NCI-H1436 treated with DMSO at 0.1 percent for 48 hours (cell line): ENCODE measurements at places on chromosomes 12 and 14.

- DNase-seq, result no peak
These were observed 1.5 kb downstream of the PRR4 start for GRCh38 chr12:10847744-10848143.

DNA sequence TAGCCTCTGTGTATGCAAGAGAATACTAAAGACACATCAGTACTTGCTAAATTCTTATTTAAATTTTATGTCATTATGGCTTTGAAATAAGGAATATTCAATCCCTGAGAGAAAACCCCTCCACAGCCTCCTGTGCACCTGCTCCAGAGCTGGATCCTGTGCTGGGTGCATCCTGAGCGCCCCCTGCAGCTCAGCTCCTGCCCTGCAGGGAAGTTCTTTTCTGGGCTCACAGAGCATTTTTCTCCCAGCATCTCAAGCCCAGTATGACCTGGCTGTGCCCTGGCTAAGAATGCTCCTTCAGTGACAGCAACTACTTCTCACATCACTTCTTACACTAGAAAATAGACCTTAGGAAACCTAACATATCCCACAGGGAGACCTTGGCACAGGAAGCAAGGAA lies 1211.7 kb downstream of the TMEM121 start:
- DNase-seq, result no peak

DNA sequence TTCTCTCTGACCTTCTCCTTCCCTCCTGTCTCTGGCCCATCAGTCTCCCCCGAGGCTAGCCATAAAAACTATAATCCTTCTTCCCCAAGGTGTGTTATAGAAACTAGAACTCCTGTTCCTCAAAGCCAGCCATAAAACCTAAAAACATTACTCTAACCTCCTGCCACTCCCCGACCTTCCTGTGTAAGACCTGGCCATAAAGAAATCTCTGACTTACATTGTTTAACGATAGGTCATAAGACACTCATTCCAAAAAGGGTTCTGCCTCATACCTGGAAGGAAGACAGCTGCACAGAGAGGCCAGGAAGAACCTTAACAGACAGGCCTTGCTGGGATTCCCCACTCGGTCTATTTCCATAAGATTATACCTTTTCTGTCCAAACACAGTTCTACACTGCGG lies 70.9 kb upstream of the EEA1 start:
- no peak for DNase-seq

GRCh38 chr12:115489253-115489652 lies 788.2 kb downstream of the MED13L start:
- DNase-seq, result no peak

- no peak for DNase-seq
These were observed 96.2 kb downstream of the CIT start for GRCh38 chr12:119780786-119781434.

GRCh38 chr14:68397822-68398221 lies 395.0 kb downstream of the ZFP36L1 start:
- no peak for DNase-seq

DNA sequence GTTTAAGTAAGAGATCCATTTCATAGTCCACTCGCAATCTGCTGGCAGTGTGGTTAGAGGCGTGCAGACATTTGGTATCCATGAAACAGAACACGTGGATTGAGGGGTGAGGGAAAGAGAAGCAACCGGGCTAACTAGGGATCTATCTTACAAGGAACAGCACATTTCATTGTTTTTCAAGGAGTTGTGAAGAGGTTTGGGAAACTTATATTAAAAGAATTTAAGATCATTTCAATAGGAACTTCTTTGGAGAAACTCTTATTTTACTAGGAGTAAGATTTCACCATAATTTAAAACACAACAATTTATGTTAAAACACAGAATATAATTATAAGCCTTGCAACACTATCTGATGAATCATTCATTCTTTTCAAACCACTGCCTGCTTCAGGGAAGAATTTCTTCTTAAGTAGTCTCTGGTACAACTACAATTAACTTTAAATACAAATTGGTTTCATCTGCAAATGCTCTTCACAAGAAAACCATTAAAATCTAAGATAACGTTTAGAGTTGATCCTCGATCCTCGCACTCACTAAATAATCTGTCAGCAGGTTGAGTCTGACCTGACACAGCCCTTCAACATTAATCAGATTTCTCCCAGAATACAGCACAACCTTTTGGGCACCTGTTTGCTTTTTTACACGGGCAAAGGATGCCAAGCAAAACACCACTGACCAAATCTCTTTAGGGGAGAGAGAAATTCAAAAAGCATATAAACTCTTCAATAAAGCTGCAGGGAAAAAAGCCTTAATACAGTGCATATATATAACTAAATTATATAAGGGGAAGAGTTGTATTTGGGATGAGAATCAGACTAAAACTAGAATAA lies 27.3 kb downstream of the PPTC7 start:
- DNase-seq, result no peak

GRCh38 chr12:75939016-75939642 lies 92.4 kb downstream of the PHLDA1 start:
- DNase-seq, result no peak

- no peak for DNase-seq
These were observed 5.9 kb upstream of the GSC start for GRCh38 chr14:94775871-94776210.

GRCh38 chr12:127284021-127284420 lies 982.9 kb upstream of the TMEM132C start:
- no peak for DNase-seq

GRCh38 chr14:98444077-98444476 lies 827.9 kb downstream of the BCL11B start:
- DNase-seq, result no peak

DNA sequence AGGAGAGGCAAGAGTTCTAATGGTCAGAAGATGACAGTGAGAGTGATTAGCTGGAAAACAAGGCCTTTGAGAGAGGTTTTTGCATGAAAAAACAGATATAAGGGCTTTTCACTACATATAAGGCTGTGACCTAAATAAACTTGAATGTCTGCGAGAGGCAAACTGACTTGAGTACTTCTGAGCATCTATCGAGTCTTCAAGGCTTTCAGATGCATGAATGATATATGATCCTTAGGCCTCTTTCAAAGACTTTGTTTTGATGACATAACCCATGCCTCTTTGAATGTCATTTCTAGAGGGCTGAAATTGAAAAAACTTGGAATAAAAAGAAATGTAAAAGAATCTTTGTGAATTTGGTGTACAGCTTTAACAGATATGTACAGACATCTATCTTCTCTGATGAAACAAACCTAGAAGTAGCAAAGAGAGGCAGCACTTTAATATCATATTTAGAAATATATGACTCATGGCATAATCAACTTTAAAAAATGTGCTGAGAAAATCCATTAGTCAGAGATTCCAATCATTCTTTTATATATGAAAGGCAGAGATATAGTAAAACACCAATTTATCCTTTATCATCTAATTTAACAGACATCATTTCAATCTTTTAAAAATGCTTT lies 72.6 kb downstream of the PPM1H start:
- no peak for DNase-seq

DNA sequence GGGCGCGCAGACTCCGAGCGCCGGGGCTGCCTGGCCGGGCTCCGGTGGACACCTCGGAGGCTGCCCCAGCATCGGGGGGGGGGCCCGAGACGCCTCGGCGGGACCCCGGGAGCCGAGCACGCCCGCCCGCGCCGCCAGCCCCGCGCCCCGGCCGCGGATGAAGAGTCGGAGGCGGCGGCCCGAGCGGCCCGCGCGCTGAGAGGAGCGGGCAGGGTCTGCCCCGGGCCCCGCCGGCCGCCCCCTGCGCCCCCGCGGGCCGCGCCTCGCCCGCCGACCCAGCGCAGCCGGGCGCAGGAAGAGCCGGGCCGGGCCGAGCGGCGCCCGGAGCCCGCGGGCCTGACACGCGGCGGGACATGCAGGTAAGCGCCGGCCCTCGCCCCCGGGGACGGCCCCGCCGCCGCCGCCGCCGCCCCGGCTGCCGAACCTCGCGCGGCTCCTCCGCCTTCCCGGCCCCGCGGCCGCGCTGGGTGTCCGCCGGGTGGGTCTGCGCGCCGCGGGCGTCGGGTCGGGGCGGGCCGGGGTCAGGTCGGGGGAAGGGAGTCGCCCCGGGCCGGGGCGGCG lies 63.7 kb downstream of the FBXL14 start:
- no peak for DNase-seq

DNA sequence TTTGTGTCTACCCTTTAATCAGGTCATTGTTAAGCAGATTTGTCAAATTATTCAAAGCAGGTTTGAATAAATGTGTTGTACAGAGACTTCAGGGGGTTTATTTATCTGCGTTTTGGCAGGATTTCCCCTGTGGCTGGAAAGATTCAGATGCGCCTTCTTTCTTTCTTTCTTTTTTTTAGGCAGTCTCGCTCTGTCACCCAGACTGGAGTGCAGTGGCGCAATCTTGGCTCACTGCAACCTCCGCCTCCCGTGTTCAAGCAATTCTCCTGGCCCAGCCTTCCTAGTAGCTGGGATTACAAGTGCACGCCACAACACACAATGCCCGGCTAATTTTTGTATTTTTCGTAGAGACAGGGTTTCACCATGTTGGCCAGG lies 6.3 kb upstream of the NANOGNB start:
- no peak for DNase-seq

DNA sequence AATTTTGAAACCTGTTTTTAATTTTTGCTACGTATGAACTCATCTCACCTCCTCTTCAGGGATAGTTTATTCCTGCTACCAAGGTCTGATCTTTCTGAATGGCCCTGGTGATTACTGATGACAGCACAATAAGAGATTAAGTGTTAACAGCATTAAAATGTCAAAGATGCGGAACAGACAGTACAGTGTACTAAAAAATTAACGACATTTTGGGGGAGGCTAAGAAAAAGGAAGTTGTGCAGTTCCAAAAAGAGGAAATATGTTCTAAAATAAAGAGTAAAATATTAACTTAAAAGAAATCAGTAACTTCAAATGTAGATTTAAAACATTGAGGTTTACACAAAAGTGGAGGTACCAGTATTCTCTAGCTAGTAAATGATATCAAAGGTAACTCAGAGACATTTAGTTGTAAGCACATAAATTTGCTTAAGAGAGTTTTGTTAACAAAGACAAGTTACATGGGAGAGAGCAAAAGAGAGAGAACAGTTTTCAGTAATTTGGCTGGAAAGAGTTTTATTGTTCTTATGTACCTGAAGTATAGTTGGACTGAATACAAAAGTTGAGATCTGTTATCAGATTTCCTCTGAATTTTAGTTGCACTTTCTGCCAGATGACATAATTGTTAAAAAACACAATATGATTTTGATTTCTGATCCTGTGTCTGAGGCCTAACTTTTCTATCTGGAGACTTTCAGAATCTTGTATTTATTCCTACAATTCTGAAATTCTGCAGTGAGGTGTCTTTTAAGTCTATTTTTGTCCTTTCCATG lies 4.2 kb upstream of the CLECL1 start:
- no peak for DNase-seq

DNA sequence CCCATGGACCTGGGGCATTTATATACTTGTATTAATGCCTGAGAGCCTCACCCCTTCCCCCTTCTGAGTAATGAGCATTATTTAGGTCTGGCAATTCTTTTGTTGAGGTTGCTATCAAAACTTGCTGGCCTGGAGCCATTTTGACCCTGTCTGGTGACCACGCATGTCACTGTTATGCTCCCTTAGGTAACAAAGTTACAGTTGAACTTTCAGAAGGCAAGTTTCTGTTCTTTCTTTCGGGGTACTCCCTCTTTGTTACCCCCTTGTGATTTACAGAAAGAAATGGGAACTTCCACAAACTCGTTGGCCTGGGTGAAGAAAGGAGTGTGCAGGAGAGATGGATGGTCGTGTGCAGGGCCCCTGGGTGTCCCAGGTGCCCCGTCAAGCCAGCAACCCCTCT lies 305.4 kb downstream of the DPF3 start:
- no peak for DNase-seq

DNA sequence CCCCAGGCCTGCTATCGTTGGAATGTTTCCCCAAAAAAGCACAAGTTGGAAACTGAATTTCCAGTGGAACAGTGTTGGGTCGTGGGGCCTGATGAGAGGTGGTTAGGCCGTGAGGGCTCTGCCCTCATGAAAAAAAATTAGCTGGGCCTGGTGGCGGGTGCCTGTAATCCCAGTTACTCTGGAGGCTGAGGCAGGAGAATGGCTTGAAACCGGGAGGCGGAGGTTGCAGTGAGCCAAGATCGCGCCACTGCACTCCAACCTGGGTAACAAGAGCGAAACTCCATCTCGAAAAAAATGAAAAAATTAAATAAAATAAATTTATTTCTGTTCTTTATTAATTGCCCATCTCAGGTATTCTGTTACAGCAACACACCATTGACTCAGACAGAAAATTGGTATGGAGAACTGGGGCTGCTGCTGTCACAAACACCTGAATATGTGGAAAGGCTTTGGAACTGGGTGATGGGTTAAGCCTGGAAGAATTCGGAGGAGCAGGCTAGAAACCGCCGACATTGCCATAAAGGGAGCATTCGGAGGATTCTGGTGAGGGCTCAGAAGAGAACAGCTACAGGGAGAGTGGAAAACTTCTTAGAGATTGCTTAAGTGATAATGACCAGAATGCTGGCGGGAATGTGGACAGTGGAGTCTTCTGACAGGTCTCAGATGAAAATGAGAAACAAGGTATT lies 17.1 kb upstream of the RCOR1 start:
- DNase-seq, result no peak

- DNase-seq, result no peak
These were observed 60.6 kb downstream of the NCOR2 start for GRCh38 chr12:124506832-124507153.

DNA sequence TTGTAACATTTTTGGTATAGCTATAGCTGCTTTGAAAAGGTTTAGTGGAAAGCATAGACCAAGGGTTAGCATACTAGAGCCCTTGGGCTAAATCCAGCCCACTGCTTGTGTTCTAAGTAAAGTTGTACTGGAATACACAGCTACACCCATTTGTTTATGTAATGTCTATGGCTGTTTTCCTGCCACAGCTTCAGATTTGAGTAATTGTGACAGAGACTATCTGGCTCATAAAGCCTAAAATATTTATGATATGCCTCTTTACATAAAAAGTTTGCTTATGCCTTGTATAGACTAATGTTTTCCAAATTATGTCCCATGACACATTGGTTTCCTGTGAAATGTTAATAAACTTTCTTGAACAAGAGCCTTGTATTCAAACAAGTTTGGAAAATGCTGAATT lies 234.8 kb upstream of the ATP2B1 start:
- DNase-seq, result no peak

GRCh38 chr14:49550286-49551184 lies 35.6 kb downstream of the RPS29 start:
- DNase-seq, result no peak

GRCh38 chr14:39186941-39187525 lies 12.0 kb downstream of the PNN start:
- no peak for DNase-seq

DNA sequence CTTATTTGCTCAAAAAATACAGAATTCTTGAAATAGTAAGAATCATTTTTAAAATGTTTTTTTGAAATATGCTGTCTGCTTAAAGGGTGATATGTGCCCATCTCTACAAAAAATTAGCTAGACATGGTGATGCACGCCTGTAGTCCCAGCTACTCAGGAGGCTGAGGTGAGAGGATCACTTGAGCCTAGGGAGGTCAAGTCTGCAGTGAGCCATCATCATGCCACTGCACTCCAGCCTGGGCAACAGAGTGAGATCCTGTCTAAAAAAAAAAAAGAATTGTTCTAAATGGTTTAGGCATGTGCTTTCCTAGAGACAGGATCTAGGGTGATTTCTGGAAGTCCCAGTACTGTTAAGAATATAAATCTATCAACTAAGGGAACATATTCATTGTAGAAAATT lies 75.6 kb upstream of the HECTD1 start:
- no peak for DNase-seq
